HTR-8/SVneo (cell line): ENCODE measurements at places on chromosomes 12 and 14.

DNA sequence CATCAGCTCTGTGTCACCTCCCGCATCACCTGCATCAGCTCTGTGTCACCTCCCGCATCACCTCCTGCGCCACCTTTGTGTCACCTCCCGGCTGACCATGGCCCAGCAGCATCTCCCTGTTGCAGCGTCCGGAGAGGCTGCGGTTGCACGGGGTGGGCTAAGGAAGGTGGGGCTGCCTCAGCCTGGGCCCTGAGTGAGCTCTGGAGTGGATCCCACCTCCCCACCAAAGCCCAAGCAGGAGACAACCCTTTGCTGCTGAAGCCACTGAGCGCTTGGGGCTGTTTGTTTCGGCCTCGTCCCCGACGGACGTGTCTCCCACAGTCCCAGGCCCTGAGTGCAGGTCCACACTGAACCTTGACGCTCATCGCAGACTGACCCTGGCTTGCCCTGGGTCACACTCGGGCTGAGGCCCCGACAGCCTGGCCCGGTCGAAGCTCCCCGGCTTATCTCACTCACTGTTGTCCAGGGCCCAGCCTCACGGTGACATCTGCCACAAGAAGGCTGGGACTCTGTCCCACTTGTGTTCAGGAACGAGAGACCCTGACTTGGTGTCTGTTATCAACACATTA is 12.2 kb downstream of the TMEM121 start:
- no peak for DNase-seq

DNA sequence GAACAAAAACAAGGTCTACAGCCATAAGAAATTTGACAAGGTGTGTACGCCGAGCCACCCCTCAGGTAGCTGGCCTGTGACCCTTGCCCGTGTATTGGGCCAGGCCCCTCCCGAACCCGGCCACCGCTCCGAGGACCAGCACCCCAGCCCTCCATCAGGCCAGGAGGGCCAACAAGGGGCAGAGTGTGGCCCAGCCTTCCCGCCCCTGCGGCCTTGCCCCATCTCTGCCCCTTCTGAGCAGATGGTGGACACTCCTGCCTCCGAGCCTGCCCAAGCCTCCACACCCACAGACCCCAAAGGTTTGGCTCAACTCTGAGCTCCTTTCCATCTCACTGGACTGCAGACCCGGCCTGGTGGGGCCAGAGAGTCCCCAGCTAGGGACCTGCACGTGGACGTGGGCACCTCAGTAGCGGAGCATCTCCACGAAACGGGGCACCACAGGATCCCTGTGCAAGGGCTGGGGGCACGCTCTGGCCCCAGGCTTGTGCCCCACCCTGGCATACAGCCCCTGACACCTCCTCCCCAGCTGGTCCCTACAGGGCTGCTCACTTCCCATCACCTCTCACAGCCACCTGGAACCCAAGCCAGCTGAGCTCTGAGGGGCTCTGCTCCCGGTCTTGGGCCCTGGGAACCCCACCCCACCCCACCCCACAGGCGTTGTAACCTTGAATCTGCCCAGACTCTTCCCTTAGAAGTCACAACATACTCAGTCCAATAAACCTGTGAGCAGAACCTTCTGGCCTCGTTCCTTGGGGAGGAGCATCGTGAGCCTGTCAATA is 3.3 kb downstream of the P2RX2 start:
- DNase-seq, result no peak

DNA sequence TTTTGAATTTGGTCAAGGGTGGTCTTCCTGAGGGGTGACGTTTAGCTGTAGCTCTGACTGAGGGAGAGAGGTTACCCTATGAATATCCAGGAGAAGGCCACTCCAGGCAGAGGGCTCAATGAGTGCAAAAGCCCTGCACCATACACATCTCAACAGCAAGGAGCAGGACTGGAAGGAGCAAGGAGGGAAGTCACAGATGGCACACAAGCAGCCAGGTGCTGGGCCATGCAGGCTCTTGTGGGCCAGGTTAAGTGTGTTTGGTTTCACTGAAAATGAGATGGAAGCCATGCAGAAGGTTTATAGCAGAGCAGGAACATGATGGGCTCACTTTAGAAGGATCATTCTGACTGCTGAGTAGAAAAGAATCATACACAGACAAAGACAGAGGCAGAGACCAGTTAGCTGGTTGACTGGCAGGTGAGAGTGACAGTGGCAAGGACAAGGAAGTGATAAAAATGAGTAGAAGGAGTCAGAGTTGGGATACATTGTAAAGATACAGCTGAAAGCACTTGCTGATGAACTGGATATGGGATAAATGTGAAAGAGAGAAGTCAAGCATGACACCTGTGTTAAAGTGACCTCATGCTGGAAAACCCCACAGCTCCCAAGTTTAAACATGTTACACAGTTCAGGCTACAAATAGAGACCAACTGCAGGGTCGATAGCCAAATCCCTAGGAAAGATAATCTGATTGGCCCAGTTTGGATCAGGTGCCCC is 81.2 kb downstream of the PRKD1 start:
- no peak for DNase-seq

DNA sequence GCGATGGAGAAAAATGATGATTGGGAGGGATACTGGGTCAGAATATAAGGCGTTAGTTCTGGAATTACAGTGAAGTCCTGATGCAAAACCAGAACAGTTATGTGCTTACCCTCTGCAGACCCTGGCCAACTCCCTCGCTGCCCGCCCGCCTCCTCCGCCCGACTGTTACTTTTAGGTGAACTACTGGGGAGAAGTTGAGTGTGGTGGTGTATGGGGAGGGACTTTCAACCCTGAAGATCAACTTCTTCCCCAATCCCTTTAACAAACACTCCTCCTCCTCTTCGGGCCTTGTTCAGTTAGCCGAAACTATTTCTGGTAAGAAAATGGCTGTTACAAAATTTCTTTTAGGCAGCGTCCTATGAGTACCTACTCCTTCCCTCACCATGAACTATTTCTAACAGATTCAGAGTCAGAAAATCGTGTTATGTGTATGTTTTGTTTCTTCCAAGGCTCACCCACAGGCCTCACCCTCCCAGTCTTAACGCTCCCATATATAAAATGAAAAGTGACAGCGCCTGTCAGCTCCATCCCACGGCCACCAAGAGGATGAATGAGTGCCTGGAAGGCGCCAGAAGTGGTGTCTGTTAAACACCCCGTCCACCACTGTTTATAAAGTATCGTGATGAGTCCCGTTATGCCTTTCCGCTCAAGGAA is 1.3 kb downstream of the FBXO33 start:
- no peak for DNase-seq

GRCh38 chr14:89186856-89187376 is 230.1 kb downstream of the FOXN3 start:
- DNase-seq, result no peak

DNA sequence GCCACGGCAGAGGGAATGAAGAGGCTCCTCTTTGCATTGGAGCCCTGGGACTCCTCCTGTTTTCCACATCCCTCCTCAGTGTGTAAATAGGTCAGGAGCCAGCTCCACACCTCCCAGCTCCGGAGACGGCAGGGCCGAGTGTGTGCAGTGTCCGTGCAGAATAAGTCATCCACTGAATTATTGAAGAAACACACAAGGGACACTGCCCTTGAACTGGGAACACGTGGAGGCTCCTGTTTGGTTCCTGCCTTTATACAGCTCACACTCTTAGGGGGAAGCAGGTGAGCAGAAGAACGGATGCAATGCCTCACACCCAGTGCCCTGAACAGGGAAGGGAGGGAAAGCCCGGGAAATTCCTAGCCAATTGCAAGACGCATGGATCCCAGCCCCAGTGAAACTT is 10.4 kb upstream of the FZD10 start:
- no peak for DNase-seq

GRCh38 chr14:104142136-104142945 is 4.0 kb downstream of the KIF26A start:
- DNase-seq, result no peak

DNA sequence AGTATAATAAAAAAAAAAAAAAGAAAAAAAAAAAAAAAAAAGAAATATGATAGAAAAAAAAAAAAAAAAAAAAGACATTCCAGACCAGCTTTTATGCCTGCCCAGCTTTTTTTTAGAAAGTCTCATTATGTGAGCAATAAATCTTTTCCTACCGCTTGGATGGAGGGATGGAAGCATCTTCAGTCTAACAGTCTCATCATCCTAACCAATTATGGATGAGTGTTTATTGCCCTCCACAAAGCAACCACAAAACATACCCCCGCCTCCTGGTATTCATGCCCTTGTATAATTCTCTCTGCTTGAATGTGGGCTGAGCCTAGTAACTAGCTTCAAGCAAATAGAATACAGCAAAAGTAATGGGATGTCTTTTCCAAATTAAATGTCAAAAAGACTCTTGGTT is 33.7 kb upstream of the ADAMTS20 start:
- no peak for DNase-seq

GRCh38 chr12:75041472-75041871 is 168.2 kb downstream of the KCNC2 start:
- DNase-seq, result no peak

DNA sequence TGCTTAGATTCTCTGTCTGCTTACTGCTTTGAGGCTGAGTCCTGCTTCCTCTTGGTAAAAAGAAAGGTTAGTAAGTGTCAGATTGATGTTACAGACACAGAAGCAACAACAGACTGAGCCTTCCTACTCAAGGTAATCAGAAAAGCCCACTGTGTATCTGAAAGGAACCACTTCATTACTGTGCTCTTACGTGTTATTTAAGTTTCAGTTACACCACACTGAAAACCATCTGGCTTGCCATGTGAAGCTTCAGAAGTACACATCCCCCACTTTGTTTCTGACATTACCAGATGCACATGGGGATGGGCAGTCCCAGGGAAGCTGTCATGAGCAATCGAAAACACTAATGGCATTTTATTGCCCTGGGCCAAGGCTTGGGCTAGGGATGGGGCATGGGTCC is 1290.1 kb downstream of the AACS start:
- DNase-seq, result no peak

DNA sequence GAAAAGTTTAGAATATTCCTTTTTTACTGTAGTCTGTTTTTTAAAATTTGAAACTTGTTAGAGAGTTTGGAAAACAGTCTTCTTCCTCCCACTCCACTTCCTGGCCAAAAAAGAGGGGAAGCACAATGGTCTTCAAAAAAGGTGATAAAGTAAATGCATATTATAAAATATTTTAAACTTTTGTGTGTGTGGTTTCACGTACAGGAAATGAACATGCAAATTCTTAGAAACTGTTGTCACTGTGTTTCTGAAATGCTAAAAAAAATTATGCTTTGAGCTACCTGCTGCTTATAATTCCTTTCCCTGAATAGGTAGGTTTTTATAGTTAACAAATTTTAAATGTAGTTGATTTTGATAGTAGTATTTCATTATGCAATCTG is 2.9 kb downstream of the FGFR1OP2 start:
- DNase-seq, result no peak

GRCh38 chr14:93089521-93090269 is 26.0 kb downstream of the ITPK1 start:
- DNase-seq, result no peak

GRCh38 chr12:6122201-6122600 is 2.3 kb downstream of the VWF start:
- DNase-seq, result no peak

DNA sequence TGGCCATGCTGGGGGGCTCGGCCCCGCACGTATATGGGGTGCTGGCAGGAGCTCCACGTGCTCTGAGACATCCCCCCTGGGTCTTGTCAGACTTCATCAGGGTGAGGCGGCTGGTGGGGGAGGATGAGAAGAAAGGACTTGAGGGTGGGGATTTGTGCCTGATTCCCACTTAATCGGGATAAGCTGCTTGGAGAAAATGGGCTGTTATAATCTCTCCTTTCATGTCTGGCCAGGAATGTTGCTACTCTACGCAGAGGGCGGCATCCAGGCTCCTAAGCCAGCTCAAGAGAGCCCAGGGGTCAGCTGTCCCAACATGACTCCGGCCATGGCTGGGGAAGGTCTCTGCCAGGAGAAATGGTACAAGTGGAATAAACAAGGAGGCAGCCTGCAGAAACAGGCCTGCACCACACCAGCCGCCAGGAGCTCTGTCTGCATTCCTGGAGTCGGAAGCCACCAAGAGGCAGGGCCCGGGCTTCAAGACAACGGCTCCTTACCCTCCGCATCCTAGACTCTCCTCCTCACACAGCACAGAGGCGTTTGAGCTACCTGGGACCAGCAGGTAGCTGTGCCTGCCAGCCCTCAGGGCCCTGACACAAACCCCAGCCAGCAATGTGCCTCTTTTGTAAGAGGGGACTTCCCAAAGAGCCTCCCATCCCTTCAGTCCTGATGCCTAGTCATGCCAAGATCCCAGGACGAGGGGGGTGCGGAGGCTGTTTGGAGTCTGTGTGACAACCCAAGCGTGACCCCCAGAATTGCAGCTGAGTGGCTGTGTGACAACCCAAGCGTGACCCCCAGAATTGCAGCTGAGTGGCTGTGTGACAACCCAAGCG is 195.8 kb upstream of the DIO3 start:
- DNase-seq, result no peak

DNA sequence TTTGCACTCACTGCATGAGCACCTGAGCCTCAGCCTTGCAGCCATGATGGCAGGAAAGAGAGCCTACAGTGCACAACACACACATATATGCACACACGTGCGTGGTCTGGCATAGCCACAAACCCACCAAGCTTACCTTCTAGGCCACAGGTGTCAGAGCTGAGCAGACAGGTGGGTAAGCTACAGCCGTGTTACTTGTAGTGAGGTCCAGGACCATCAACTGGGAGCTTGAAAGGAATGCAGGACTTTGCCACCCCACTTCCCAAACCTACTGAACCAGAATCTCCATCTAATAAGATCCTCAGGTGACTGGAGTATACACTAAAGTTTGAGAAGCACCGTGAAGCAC is 2.7 kb downstream of the ASIC1 start:
- DNase-seq, result no peak

- DNase-seq, result no peak
Measured at GRCh38 chr12:49946497-49946896, 4.0 kb upstream of the AQP2 start.

DNA sequence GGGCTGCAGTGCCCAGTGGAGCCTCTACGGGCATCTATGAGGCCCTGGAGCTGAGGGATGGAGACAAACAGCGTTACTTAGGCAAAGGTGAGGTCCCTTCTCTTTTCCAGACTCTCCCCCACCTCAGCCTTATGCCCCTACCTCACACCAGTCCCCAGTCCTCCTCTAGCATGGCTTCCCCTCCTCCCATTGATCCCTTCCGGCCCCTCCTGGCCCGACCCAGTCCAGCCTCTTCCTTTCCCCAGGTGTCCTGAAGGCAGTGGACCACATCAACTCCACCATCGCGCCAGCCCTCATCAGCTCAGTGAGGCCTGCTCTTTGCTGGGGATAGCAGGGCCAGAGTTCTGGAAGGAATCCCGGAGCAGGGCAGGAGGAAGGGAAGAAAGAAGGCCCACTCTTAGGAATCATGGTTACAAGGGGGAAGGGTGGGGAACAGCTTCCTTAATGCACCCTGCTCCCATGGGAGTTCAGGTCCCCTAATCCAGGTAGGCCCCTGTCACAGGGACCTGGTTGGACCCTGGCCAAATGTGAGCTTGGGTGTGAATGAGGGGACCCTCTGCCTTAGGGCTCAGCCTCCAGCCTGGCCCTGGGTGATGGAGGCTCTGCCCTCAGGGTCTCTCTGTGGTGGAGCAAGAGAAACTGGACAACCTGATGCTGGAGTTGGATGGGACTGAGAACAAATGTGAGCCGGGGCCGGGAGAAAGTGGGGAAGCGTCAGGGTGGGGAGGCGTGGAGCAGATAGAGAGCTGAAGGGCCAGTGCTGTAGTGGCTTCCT is 2.2 kb downstream of the ENO2 start:
- DNase-seq, result no peak
